ENCODE measurements at places on chromosomes 1 and 21.

- DNase-seq, result no peak
Observed at GRCh38 chr21:25722631-25723030, 12.1 kb downstream of the ATP5PF start.

DNA sequence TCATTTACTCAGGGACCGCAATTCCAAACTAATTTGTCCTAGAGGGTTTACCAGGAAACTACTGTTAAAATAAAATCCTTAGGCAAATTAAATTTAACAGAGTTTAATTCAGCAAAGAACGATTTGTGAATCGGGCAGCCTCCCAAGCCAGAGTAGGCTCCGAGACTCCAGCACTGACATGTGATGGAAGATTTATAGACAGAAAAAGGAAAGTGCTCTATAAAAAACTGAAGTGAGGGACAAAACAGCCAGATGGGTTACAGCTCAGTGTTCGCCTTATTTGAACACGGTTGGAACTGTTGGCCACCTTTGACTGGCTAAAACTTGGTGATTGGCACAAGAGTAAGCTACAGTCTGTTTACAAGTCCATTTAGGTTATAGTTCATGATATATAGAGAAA, 35.2 kb upstream of the RCSD1 start:
- no peak for DNase-seq

- no peak for DNase-seq
Observed at GRCh38 chr1:184462155-184462554, 75.3 kb downstream of the C1orf21 start.

- DNase-seq, result no peak
Observed at GRCh38 chr1:22247527-22248245, 104.8 kb upstream of the WNT4 start.

GRCh38 chr1:165928075-165928731, 100.8 kb downstream of the UCK2 start:
- DNase-seq, result peak; percentile 25

GRCh38 chr1:183920651-183921050, 115.7 kb downstream of the RGL1 start:
- DNase-seq, result peak; percentile 42

GRCh38 chr1:198660341-198661261, 21.8 kb downstream of the PTPRC start:
- no peak for DNase-seq
